ENCODE measurements at places on chromosomes 4 and X.

GRCh38 chrX:151896734-151897474 lies 15.8 kb upstream of the MAGEA4 start:
- DNase-seq = no peak

DNA sequence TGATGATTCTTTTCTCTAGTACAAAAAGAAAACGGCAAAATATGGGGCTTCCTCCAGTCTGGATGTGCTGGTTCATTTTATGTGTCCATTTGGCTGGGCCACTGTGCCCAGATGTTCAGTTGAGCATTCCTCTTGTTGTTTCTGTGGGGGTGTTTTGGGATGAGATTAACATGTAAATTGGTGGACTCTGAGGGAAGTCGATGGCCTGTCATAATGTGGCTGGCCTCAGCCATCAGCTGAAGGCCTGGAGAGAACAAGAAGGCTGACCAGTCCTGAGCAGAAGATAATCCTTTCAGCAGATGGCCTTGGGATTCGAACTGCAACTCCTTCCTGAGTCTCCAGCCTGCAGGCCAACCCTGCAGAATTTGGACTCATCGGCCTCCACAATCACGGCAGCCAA lies 136.7 kb downstream of the EVC2 start:
- no peak for DNase-seq

DNA sequence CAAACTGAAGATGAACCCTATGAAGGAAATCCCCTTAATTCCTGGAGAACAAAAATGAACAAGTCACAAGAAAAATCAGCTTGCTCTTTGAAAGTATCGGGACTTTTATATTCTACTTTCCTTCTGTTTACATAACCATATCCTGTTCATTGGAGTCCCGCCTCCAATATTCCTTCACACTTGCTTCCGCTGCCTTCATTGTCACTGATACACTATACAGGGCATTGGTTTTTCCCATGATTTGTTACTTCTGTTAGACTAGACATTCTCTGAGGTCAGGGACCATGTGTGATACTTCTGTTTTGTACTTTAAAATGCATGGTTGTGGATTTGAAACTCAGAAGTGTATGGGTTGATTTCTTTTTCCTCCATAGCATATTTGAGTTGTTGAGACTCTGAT lies 18.8 kb downstream of the MCUB start:
- DNase-seq = no peak

GRCh38 chrX:111444881-111445280 lies 32.9 kb upstream of the DCX start:
- peak; percentile 20 for DNase-seq

- no peak for DNase-seq
Observed at GRCh38 chr4:148649652-148650331, 207.6 kb upstream of the NR3C2 start.

DNA sequence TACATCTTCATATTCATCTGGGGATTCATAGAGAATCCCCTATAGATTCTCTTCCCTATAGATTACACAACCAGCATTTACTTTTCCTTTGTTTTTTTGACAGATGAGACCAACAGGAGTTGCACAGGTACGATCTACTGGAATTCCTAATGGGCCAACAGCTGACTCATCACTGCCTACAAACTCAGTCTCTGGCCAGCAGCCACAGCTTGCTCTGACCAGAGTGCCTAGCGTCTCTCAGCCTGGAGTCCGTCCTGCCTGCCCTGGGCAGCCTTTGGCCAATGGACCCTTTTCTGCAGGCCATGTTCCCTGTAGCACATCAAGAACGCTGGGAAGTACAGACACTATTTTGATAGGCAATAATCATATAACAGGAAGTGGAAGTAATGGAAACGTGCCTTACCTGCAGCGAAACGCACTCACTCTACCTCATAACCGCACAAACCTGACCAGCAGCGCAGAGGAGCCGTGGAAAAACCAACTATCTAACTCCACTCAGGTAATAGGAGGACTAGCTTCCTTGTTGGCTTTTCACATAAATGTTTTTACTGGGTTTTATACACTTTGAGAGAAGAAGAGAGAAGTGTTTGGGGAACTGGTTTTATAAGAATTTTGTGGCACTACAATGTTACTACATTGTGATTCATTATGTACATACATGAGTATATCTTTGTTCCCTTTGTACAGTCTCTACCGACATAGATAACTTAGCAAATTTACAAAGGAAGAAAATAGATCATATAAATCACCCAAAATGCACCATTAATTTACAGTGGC lies 137.2 kb downstream of the DIPK2B start:
- no peak for DNase-seq

DNA sequence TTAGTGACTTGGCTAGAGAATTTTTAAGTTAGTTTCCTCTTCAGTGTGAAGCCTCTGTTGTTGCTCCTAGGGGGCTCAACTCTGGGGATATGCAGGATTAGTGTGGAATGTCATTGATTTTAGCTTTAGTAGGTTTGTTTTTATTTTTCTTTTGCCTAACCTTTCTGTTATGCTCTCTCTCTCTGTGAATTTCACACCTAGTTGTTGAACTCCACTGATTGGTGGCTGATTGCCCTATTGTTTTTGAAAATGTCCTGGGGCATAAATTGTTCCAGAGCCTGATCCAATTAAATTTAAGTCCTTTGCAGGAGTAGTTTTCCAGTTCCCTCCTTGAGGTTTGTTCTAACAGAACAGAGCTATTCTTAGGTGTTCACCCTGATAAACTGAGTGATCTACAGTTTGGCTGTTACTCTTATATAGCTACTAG lies 393.3 kb upstream of the CTSO start:
- DNase-seq = no peak

DNA sequence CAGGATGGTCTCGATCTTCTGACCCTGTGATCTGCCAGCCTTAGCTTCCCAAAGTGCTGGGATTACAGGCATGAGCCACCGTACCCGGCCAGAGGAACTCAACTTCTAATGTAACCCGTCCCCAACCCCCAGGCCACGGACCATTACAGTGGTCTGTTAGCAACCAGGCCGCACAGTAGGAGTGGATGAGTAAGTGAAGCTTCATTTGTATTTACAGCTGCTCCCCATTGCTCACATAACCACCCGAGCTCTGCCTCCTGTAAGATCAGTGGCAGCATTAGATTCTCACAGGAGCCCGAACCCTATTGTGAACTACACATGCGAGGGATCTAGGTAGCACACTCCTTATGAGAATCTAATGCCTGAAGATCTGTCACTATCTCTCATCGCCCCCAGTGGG lies 119.6 kb downstream of the SHROOM3 start:
- no peak for DNase-seq

DNA sequence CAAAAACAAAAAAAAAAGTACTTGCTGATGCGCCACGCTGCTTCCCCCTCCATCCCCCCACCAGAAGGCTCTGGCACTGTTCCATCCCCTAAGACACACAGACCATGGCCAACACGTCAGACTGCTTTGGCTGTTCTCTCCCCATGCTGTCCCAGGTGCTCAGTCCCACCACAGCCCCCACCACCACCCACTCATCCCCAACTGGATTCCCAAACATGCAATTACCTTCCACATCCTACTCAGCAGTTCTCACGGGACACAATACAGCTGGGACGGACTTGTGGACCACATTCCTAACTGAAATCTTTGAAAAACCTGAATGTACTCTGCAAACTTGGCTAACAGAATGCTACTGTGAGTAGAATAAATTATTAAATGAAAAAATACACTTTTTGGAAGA lies 8.6 kb downstream of the FAT1 start:
- no peak for DNase-seq

DNA sequence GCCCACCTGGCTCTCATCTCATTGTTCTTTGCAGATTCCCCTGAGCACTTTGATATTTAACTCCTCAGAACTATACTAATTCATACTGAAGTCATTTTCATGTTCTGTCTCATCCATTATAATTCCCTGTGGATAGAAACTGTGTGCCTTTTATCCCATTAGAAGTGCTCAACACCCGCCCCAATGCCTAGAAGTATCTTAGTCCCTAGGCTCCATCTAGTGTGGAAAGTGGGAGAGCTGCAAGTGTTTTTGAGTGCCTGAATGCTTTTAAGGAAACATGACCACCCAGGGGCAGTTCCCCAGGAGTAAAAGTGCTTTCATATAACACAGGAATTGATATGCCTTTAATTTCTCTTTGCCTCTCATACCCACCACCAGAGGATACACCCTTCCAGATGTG lies 117.0 kb downstream of the CHRDL1 start:
- no peak for DNase-seq

- DNase-seq = no peak
Observed at GRCh38 chr4:13766761-13767540, 139.4 kb upstream of the BOD1L1 start.

DNA sequence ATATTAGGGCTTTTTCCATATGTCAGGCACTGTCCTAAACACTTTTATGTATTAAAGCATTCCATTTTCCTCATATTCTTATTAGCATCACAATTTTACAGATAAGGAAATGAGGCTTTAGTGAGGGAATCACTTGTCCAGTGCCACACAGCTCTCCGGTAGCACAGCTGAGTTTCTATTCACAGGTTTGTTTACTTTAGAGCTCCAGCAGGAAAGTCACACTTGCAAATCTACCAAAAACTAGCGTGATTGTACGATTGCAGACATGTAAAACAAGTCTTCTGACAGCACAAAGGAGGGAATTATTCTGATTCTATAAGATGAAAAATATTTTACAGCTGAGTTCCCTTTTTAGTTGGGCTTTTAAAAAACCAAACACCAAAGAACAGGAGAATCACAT lies 472.1 kb downstream of the TMA16 start:
- no peak for DNase-seq

DNA sequence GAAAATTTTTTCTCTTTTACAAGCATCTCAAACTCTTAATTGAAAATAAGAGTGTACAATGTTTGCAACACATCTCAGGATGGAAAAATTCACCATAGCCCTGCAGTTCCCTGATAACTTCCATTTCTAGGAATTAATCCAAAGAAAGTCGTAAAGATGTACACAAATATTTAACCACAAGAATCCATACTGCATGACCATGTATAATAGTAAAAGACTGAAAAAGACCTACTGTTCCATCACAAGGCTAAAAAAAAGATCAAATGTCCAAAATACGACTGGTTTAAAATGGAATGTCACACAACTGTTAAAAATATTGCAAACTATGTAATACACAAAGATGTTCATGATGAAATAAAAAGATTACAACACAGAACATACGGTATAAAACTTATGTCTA lies 32.1 kb downstream of the HUWE1 start:
- no peak for DNase-seq

- no peak for DNase-seq
Observed at GRCh38 chr4:143653031-143653430, 47.4 kb downstream of the FREM3 start.

DNA sequence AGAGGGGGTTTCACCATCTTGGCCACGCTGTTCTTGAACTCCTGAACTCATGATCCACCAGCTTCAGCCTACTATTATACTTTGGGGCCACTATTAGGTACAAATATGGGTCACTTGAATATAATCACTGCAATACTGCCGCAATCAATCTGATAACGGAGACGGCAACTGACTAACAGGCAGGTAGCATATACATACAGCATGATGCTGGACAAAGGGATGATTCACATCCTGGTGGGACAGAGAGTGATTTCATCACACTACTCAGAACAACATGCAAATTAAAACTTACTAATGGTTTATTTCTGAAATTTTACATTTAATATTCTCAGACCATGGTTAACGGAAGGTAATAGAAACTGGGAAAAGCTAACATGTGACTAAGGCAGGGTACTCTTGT lies 10.9 kb downstream of the LRBA start:
- no peak for DNase-seq

- DNase-seq = no peak
Observed at GRCh38 chr4:145703850-145704497, 24.0 kb downstream of the C4orf51 start.

DNA sequence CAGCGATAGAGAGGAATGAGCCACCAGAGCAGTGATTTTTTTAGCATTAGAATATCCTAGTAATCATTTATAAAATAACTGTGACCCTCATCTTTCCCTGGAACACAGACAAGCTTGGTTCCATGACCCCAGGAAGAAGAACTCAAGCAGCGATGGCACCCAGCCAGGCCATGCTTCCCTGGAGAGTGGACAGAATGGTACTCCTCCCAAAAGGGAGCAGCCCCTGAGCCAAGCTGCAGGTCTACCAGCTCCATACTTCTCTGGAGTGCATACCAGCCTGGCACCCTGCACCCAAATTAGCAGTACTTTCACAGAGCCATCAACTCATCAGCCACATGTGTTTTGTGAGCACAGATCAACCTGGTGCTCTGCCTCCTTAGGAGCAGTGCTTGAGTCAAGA lies 310.9 kb upstream of the PCDH10 start:
- DNase-seq = no peak

DNA sequence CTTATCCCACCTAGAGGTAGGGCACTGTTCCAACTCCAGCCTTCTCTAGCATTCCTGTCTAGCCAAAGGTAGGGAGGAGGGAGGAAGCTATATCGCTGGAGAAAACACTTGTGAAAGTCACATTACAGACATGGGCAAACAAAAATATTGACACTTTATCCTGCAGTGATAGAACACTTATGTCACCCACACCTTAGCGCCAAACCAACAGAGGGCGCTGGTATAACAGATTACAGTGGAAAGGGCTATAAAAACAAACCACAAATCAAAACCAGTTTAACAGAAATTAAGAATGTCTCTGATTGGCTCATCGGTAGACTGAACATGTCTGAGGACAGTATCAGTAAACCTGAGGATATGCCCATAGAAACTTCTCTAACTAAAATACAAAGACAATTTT lies 451.3 kb downstream of the TLL1 start:
- peak; percentile 10 for DNase-seq

DNA sequence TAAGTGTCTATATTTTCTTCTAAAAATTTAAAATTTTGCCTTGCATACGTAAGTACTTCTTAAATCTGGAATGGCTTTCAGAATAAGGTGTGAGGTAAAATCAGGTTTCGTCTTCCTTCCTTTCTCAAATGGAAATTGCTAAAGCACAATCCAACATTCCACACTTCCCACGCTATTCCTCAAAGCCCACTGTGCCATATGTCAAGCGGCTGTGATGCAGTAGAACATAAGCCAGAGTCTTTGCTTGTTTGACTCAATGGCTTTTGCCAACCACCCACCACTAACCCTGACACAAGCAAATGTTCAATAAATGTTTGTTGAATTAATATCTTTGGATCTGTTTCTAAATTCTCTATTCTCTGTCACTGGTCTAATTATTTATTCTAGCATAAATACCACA lies 1199.7 kb upstream of the TENM3 start:
- DNase-seq = no peak

- DNase-seq = no peak
Observed at GRCh38 chrX:139204571-139204897, 326.0 kb upstream of the F9 start.

- DNase-seq = peak; percentile 73
Observed at GRCh38 chrX:111490688-111491087, 20.8 kb upstream of the SERTM2 start.

GRCh38 chrX:123743312-123743711 lies 10.5 kb upstream of the THOC2 start:
- DNase-seq = no peak

GRCh38 chrX:36963069-36963808 lies 44.9 kb upstream of the FAM47C start:
- DNase-seq = no peak

- DNase-seq = no peak
Observed at GRCh38 chrX:41913476-41913875, 9.9 kb downstream of the CASK start.

- no peak for DNase-seq
Observed at GRCh38 chr4:109879636-109880314, 31.9 kb downstream of the LRIT3 start.

- no peak for DNase-seq
Observed at GRCh38 chr4:27966664-27967063, 1106.0 kb downstream of the STIM2 start.

GRCh38 chrX:78619834-78620233 lies 39.3 kb downstream of the RTL3 start:
- no peak for DNase-seq

GRCh38 chrX:45788315-45788714 lies 587.6 kb upstream of the DIPK2B start:
- no peak for DNase-seq

All from NCI-H2171 treated with DMSO at 0.1 percent for 48 hours (cell line).